ENCODE measurements at places on chromosomes 4 and X.

GRCh38 chrX:20739038-20739745, 472.5 kb upstream of the RPS6KA3 start:
- DNase-seq = no peak
- no peak overlapping the region for H3K27ac ChIP-seq
- no peaks in the 10 kb centered on the region for H3K4me1 ChIP-seq
- H3K36me3 ChIP-seq = no peaks in the 10 kb centered on the region
- no peaks in the 10 kb centered on the region for H3K27me3 ChIP-seq
- no peak overlapping the region for H3K4me3 ChIP-seq

DNA sequence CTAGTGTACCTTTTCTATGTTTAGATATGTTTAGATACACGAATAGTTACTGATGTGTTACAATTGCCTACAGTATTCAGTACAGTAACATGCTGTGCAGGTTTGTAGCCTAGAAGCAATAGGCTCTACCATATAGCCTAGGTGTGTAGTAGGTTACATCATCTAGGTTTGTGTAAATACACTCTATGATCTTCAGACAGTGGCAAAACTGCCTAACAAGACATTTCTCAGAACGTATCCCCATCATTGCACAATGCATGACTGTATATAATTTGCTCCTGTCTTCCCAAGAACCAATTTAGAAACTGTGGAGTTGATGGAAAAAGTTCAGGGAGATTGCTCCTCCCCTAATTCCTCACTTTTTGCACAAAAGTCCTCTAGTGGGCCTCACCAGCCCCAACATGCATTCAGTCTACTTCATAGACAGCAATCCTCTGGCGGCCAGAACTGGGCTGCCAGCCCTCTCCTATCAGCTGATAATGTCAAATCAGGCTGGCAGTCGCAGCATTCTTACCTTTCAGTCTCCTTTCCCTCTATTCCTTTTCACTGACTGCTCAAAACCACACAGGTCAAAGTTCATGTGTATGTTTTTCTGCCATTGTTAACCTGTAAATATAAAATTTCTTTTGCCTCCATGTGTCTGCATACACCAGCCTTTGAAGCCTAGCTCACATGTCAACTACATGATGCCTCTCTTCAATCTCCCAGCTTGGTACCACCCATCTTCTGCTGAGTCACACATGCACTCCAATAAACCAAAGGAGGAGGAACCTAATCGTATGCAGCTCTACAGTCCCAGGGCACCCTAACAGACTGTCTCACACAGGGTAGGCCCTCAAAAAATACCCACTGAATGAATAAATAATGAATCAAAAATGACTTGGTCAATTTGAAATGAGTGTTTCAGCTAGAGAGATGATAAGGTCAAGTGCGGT, 32.0 kb downstream of the BCLAF3 start:
- no peak overlapping the region for H3K27ac ChIP-seq
- H3K27me3 ChIP-seq = no peaks in the 10 kb centered on the region
- DNase-seq = no peak
- H3K4me3 ChIP-seq = no peak overlapping the region

GRCh38 chrX:21843179-21843578, 3.8 kb downstream of the MBTPS2 start:
- peaks cover 24% of the 10 kb centered on the region for H3K36me3 ChIP-seq
- H3K4me3 ChIP-seq = no peak overlapping the region
- H3K4me1 ChIP-seq = peaks cover 7% of the 10 kb centered on the region
- no peak for DNase-seq
- no peaks in the 10 kb centered on the region for H3K27me3 ChIP-seq

- DNase-seq = no peak
- peak overlapping the region; percentile 61 for H3K4me3 ChIP-seq
- H3K4me1 ChIP-seq = peaks cover 6% of the 10 kb centered on the region
- no peaks in the 10 kb centered on the region for H3K36me3 ChIP-seq
- H3K27ac ChIP-seq = peak overlapping the region; percentile 38
Measured at GRCh38 chrX:21374994-21375707, 933 bp downstream of the CNKSR2 start.

- H3K4me3 ChIP-seq = peak overlapping the region; percentile 69
- peaks cover 9% of the 10 kb centered on the region for H3K36me3 ChIP-seq
- H3K27ac ChIP-seq = peak overlapping the region; percentile 81
- peaks cover 11% of the 10 kb centered on the region for H3K4me1 ChIP-seq
Measured at GRCh38 chrX:48891402-48892288, 5.9 kb downstream of the TIMM17B start.

GRCh38 chr4:11105715-11106114, 323.0 kb downstream of the HS3ST1 start:
- DNase-seq = no peak
- H3K27me3 ChIP-seq = no peaks in the 10 kb centered on the region
- H3K4me1 ChIP-seq = no peaks in the 10 kb centered on the region
- H3K27ac ChIP-seq = no peak overlapping the region
- no peak overlapping the region for H3K4me3 ChIP-seq

DNA sequence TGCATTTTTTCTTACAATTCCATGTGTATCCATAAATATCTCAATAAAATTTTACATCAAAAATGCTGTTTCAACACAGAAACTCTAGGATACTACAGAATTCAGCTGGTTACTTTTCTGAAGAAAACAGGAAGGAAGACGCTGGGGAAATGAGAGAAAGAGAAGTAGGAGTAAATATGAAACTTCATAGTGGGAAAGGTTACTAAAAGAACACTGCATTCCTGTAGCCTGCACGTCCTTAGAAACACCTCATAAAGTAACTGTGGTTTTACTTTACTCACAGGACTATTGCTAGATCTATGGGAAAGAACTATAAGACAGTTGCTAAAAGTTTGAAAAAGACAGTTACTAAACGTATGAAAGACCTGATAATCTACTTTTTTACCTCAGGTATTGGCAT, 23.1 kb downstream of the ATP11C start:
- H3K27ac ChIP-seq = no peak overlapping the region
- no peak overlapping the region for H3K4me3 ChIP-seq
- DNase-seq = no peak
- no peaks in the 10 kb centered on the region for H3K36me3 ChIP-seq
- no peaks in the 10 kb centered on the region for H3K27me3 ChIP-seq

- no peaks in the 10 kb centered on the region for H3K27me3 ChIP-seq
- H3K36me3 ChIP-seq = no peaks in the 10 kb centered on the region
- DNase-seq = no peak
- no peak overlapping the region for H3K27ac ChIP-seq
- no peak overlapping the region for H3K4me3 ChIP-seq
Measured at GRCh38 chr4:146790515-146790914, 151.8 kb downstream of the POU4F2 start.

- H3K4me3 ChIP-seq = no peak overlapping the region
- peaks cover 4% of the 10 kb centered on the region for H3K27me3 ChIP-seq
- H3K4me1 ChIP-seq = no peaks in the 10 kb centered on the region
Measured at GRCh38 chrX:1860936-1861594, 246.2 kb downstream of the ASMT start.

DNA sequence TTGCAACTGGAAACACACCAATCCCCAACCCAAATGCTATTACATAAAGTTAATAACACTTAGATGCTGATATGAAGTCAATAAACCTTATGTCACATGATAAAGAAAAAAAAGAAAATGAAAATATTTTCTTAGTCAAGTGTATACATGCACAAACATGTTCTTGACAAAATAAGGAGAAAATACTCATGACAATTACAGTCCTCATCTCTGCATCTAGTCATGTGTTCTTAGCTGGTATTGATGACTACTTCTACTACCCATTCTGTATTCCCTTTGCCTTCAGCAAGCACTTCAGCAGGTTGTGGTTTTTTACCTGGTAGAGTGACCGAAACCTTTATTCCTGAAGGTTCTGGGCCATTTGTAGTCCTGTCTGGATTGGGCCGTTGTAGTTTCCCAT, 24.9 kb downstream of the CXCL8 start:
- no peaks in the 10 kb centered on the region for H3K36me3 ChIP-seq
- H3K4me1 ChIP-seq = no peaks in the 10 kb centered on the region
- H3K27me3 ChIP-seq = no peaks in the 10 kb centered on the region
- H3K4me3 ChIP-seq = no peak overlapping the region

GRCh38 chr4:27318740-27319139, 458.1 kb downstream of the STIM2 start:
- no peak overlapping the region for H3K4me3 ChIP-seq
- H3K4me1 ChIP-seq = no peaks in the 10 kb centered on the region
- no peaks in the 10 kb centered on the region for H3K36me3 ChIP-seq
- no peaks in the 10 kb centered on the region for H3K27me3 ChIP-seq

DNA sequence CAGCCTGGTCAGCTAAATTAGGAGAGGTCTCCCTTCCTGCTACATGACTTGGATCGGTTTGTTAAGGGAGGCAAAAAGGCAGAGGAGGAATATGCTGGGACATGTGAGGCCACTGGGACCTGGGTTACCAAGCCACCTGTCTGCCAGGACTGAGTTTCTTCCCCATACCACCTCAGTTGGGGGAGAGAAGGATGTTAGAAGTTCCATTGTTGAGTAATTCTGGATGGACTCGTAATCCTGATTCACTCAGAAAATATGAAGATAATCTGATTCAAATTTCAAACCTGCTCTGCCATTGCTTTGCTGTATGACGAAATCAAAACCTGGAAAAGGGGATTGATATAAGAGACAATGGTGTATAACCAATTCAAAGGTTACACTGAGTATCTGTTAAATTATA, 97.4 kb upstream of the S100G start:
- H3K36me3 ChIP-seq = no peaks in the 10 kb centered on the region
- DNase-seq = no peak
- no peaks in the 10 kb centered on the region for H3K27me3 ChIP-seq
- H3K4me1 ChIP-seq = no peaks in the 10 kb centered on the region
- H3K27ac ChIP-seq = no peak overlapping the region

DNA sequence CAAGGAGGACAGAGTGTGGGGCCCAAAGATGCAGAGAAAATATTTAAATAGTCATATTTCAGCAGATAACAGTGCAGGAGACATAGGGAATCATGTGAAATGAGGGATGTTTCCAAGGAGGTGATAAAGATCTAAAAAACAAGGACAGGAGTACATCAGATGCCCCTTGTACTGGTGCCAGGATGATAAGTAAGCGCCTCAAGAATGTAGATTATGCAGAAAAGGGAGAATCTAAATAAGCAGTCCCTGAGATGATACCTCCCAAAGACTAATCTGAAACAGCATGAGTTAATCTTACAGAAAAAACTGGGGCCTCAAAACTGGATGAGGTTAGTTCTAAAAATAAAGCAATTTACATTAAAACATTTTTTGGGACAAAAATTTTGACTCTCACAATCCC, 136.1 kb upstream of the WDFY3 start:
- no peak overlapping the region for H3K27ac ChIP-seq
- DNase-seq = no peak
- H3K4me1 ChIP-seq = no peaks in the 10 kb centered on the region
- no peak overlapping the region for H3K4me3 ChIP-seq
- H3K27me3 ChIP-seq = no peaks in the 10 kb centered on the region

- H3K27ac ChIP-seq = no peak overlapping the region
- H3K27me3 ChIP-seq = no peaks in the 10 kb centered on the region
- H3K36me3 ChIP-seq = no peaks in the 10 kb centered on the region
- H3K4me3 ChIP-seq = no peak overlapping the region
- DNase-seq = no peak
Measured at GRCh38 chr4:113122066-113122465, 72.6 kb downstream of the ANK2 start.

DNA sequence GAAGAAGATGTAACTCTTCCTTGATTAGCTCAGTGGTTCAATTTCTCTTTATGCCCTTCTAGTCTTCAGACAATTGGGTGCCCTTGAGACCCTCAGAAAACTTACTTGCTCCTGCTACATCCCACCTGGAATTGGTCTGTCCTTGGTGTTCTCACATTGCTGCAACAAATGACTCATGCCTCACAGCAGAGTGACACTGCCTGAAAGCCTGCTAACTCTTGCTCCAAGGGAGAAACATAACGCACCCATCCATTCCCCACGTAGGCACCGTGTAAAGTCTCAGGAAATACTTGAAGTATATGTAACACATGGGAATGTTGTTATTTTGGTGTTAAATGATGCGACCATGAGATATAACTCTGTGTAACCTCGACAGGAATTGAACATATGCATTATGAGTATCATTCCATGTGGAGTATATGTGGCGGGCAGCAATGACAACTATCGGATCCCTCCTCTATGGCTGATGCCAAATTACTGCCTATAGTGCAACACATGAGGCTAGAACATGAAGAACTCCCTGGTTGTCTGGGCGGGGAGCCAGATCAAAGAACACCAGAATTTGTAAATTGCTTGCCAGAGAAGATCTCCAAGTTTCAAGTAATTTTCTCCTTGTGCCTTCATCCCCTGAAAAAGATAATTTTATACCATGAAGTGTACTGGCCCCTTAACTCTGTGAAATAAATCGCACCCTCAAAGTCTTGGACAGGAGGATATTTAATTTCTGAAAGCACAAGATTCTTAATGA, 231.3 kb upstream of the STK26 start:
- no peaks in the 10 kb centered on the region for H3K4me1 ChIP-seq
- no peak overlapping the region for H3K27ac ChIP-seq
- H3K4me3 ChIP-seq = no peak overlapping the region
- no peaks in the 10 kb centered on the region for H3K36me3 ChIP-seq
- DNase-seq = no peak

DNA sequence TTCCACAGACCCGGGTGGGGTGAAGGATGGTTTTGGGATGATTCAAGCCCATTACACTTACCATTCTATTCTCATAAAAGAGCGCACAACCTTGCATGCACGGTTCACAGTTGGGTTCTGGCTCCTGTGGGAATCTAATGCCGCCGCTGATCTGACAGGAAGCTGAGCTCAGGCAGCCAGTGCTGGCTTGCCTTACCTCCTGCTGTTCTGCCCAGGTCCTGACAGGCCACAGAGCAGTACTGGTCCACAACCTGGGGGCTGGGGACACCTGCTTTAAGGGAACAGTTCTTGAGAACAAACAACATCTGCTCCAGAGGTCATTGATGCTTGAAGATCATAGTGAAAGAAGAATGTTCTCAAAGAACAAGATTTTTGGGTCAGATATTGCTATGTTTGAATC, 8.0 kb upstream of the HS3ST1 start:
- no peaks in the 10 kb centered on the region for H3K27me3 ChIP-seq
- H3K4me1 ChIP-seq = no peaks in the 10 kb centered on the region
- no peak overlapping the region for H3K4me3 ChIP-seq

DNA sequence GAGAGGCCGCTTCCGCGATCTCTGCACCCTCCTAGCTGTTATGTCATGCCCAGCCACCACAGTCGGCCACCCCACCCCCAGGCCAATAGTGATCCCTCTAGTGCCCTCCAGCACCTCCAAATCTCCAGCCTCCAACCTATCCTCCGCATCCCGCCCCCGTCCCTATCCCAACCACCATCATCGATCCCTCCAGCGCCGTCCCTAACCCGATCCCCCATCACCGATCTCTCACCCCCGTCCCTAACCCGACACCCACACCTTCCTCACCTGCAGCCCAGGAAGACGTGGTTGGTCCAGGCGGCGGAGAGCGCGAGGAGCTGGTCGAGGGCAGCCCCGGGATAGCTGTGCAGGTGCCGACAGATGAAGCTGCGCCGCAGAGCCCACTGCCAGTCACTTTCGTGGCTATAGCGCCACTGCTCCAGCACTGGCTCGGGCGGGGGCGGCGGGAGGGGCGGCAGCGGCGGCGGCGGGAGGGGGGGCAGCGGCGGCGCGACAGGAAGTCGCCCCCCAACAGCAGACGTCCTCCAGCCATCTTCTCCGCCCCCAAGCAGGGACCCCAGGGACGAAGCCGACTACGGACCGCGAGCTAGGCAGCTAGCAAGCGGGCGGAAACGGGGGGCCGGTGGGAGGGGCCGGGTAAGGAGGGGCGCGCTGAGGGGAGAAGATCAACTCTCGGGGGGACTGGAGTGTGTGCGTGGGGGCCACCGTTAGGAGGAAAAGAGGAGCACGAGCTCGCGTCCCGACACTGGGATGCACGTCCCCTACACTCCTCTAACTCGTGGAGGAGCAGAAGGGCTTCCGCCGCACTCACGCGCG, 552 bp downstream of the NKRF start:
- H3K36me3 ChIP-seq = peaks cover 3% of the 10 kb centered on the region
- peak overlapping the region; percentile 73 for H3K4me3 ChIP-seq
- H3K27ac ChIP-seq = peak overlapping the region; percentile 85
- H3K4me1 ChIP-seq = peaks cover 5% of the 10 kb centered on the region

All from suprapubic skin (tissue), 4 donors.